ENCODE measurements at places on chromosomes 3 and 15. TPM values are rescaled to one million over a fixed set of nuclear protein-coding genes. Genes with fewer than 3 reads are reported as not detected.

The NPAP1 gene
- total RNA-seq = not detected

The GHSR gene
- not detected for total RNA-seq

The GOLGA8O gene
- not detected for total RNA-seq

The CD200 gene
- total RNA-seq = 32.7 TPM

The ELL3 gene
- 1.4 TPM for total RNA-seq

The KNG1 gene
- not detected for total RNA-seq

The CIB1 gene
- 181 TPM for total RNA-seq

The TXNRD3 gene
- total RNA-seq = 4.1 TPM

The RAB11A gene
- 130 TPM for total RNA-seq

The KBTBD8 gene
- 28.5 TPM for total RNA-seq

The ADAMTS7 gene
- total RNA-seq = 0.10 TPM

The CELSR3 gene
- 18.6 TPM for total RNA-seq

The KIF23 gene
- total RNA-seq = 57.3 TPM

The LRTM1 gene
- not detected for total RNA-seq

The PP2D1 gene
- not detected for total RNA-seq

The VPS39 gene
- total RNA-seq = 43.3 TPM

The RPL14 gene
- 3,153 TPM for total RNA-seq

The P2RY14 gene
- total RNA-seq = 1.5 TPM

The SMARCC1 gene
- 117 TPM for total RNA-seq

The DUT gene
- total RNA-seq = 574 TPM

The NDUFB5 gene
- 111 TPM for total RNA-seq

The GABRA5 gene
- total RNA-seq = not detected

The LRRN1 gene
- 2.7 TPM for total RNA-seq

The ZNF774 gene
- total RNA-seq = 1.9 TPM

All from activated naive CD8-positive, alpha-beta T cell treated with anti-CD3 and anti-CD28 coated beads for 36 hours (primary cell).